ENCODE measurements at places on chromosomes 11 and 22. TPM values are rescaled to one million over a fixed set of nuclear protein-coding genes. Genes with fewer than 3 reads are reported as not detected.

DNA sequence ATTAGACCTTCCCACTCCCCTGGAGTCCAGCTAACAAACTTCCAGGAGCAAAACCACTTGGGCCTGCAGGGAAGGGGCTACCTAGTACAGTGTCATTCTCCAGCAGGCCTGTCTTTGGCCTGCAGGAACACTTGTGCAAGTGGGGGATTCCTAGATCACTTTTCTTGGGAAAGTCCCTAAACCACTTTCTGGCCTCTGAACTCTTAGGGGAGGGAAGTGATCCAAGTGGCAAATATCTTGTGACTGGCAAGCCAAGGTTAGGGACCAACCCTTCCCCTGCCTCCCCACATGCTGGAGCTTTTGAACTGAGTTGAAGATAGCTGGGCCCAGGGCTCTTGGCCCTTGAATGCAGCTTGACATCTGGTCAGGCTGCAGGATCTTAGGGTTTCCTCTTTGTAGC, 17.2 kb downstream of the PPFIBP2 start:
- DNase-seq, result no peak

The OR5A1 gene
- not detected for total RNA-seq

- no peak for DNase-seq
Measured at GRCh38 chr11:92752122-92752521, 217.3 kb upstream of the MTNR1B start.

DNA sequence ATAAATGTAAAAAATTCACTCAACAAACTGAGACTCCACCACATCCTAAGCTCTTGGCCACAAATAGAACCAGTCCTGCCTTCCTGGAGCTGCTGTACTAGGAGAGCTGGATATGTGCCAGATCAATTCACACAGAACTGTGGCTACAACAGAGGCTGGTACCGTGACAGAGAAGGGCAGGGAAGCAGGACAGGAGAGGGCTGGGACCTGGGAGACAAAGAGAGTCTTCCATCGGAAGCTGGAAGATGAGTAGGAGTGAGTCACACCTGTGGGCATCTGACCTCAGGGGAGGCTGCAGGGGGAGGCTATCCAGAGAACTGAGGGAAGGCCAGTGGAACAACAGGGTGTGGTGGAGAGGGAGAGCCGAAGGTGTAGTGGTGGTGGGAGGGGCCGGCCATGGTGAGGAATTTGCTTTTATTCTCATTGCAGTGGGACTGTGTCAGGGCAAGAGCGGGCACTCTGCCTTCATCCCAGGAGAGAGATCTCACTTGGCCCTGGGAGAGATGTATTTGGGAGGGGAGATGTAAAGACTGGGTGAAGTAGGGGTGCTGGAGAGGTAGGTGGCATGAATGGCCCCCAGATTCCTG, 1.9 kb upstream of the LTBP3 start:
- peak; percentile 64 for DNase-seq

DNA sequence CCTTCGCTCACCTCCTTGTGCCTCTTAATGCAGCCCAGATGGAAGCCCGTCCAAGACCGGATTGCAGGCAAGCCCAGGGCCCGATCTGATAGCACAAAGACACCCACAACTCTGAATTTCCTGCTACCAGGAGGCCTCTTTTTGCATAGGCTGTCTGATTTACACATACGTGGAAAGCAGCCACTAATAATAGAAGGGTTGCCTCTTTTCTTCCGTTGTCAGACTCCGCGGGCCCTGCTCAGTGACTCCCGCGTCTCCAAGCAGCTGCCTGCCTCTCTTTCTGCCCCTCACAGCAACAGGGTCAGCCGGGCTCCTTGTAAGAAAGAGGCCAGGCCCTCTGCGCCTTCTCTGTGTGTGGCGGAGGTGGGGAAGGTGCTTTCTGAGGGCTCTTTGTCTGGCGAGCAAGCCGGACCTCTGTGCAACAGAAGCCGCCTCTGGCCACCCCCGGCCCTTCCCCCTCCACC, 26.7 kb downstream of the FLI1 start:
- DNase-seq, result no peak

- DNase-seq, result no peak
Measured at GRCh38 chr11:6646576-6646917, 9.1 kb downstream of the DCHS1 start.

The TCN2 gene
- total RNA-seq, result 6.1 TPM

The NXPE2 gene
- not detected for total RNA-seq
